ENCODE measurements at places on chromosomes 16 and 17.

DNA sequence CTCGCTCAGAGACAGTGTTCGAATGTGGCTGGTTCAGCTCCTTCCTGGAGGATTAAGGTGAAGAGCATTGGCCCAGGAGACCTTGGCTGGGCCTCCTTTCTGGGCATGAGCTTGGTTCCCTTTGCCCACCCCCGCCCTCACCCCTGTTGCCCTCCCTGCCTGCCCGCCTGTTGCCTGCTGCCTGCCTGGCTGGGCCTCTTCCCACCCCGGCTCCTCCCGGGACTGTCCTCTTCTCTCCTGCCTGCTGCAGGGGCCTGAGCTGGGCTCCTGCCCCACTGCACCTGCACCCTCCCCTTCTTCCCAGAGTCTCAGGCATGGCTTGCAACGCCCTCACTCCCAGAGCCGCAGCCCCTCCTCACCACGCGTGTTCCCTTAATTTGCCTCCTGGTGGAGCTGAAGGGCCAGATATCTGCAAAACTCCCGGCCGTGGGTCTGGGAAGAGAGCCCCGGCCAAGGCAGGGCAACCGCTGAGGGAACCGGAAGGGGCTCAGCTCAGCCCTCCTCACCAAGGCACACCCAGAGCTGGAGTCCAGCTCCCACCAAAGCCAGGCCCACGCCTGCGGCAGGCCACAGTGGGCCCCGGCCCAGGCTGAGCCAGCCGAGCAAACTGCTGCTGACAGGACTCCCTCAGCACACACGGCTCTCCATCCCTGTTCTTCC lies 31.2 kb downstream of the MNT start:
- DNase-seq = no peak

DNA sequence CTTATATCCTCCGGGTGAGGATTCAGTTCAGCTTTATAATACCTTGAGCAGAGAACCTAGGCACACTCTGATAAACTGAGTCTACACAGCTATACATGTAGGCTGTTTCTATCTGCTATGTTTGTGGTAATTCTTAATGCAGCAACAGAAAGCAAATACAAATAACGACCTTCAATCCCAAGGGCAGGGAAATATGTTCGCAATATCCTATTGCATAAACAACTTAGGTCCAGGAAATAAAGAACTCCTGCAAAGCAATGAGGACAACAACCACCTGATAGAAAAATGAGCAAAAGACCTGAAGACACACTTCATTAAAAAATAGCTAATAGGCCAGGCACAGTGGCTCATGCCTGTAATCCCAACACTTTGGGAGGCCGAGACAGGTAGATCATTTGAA lies 213.3 kb downstream of the CPPED1 start:
- no peak for DNase-seq

- DNase-seq = no peak
These were observed 195.4 kb downstream of the KATNIP start for GRCh38 chr16:27745348-27745747.

DNA sequence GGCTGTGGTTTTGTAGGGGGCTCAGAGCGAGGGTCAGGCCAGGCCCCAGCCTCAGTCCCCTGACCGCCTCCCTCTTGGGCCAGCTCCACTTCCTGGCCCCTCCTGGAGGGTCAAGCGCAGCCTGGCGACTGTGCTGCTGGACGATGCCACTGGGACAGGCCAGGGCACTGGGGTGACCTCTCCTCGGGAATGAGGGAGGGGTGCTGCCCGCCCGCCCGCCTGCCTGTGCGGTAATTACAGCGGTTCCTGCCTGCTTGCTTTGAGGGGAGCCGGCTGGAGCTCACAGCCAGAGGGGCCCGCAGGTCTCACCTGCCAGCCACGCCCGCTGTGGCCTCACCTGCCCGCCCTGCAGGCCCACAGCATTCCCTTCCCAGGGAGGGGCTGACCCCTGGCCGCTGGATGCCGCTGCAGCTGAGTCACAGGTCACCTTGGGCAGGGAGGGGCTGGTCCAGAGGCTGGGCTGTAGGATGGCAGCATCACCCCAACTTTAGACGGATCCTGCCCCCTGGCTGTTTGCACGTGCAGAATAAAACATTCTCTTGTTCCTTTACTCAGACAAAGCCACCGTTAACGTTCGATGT lies 76.7 kb upstream of the CBX4 start:
- DNase-seq = no peak

DNA sequence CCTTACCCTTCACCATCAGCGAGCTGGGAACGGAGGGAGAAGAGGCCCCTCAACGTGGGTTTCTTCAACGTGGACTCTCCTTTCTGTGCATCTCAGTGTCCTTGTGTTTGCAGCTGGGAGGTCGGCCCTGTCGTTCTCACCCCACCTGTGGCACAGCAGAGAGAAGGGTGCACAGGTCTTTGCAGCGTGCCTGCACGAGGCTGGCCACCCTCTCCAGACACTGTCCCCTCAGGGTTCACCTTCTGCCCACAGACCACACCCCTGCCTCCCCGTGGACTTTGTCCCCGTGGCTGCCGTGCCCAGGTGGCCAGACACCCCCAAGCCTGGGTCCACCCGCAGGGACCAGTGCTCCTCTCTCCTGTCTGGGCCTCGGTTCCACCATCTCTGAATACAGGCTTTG lies 7.3 kb upstream of the WDR45B start:
- no peak for DNase-seq

- no peak for DNase-seq
These were observed 750 bp upstream of the ALDOC start for GRCh38 chr17:28577466-28577824.

DNA sequence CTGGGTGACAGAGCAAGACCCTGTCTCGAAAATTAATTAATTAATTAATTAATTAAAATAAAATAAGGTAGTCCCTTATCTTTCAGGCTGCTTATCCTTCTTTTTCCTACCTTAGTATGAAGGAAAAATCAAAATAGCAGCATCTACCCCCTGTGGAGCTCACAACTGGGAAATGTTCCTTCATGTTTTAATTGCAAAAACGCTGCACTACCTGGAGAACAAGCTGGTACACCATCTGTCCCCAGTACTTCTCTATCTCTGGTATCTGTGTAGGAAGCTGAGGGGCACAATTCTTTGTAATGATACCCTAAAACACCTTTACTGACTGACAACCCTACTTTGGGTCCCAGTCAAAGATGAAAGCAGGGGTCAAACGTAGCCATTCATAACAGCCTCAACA lies 55.1 kb upstream of the MNT start:
- DNase-seq = no peak

DNA sequence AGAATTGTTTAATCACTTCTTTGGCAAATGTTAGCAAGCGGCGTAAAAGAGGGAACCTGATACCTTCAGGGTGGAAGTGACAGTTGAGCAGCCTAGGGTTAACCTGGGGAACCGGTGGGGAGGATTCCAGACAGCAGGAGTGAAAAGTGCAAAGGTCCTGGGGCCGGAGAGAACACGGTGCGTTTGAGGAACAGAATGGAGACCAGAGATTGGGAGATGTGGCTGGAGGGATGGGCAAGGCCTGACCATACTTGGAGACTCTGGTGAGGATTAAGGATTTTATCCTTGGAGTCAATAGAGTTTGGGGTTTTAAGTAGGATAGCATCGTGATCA lies 2.3 kb upstream of the ZNF500 start:
- DNase-seq = no peak

DNA sequence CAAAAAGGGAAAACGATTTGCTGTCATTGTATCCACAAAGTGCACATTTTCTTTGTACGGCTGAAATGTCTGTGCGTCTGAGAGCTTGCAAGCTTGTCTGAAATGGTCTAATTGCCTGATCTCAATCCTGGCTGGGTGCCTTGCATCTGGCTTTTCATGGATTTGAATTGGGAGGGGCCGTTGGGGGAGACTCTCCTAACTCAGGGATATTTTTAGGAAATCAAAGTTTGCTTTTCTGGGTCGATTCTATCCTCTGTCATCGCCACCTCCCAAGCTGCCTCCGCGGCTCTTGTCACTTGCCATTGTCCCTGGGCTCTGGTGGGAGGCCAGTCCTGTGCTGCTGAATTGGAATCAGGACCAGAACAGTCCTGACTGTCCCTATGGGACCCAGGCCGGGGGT lies 33.3 kb upstream of the MGAT5B start:
- DNase-seq = no peak

GRCh38 chr16:63629272-63629671 lies 1492.6 kb downstream of the CDH11 start:
- DNase-seq = no peak

DNA sequence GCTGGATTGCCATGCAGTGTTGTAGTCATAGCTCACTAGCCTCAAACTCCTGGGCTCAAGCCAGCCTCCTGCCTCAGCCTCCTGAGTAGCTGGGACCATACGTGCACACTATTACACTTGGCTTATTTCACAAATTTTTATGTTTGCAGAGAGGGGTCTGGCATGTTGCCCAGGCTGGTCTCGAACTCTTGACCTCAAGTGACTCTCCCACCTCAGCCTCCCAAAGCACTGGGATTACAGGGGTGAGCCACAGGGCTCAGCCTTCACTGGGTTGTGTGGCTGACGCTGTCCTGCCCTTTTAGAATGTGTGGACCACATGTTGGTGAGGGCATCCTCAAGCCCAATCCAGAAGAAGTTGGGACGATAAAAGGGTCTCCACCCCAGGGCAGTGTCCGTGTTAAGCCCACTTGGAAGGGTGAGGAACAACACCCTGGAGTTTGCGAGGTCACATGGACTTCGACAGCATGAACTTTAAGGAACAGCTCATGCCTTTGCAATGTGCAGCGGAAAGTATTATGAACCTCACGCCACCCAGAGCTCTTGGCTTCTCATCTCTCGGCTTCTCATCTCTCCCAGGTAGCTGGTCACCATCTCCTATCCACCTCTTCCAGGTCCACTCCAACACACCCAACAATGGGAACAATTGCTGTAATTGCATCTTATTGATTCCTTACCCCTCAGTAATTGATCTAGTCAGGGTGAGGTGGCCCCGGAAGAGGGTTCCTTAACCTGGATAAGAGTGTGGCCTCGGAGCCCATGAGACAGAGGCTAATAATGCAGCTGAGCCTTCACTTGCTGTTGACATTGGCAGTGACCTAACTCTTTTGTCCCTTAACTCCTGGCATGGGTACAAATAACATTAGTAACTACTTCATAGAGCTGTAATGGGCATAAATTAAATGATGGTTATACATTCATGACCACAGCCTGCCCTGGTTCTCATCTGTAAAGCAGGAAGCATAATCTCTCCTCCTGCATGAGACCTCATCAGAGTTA lies 6.7 kb downstream of the FOXL1 start:
- no peak for DNase-seq

DNA sequence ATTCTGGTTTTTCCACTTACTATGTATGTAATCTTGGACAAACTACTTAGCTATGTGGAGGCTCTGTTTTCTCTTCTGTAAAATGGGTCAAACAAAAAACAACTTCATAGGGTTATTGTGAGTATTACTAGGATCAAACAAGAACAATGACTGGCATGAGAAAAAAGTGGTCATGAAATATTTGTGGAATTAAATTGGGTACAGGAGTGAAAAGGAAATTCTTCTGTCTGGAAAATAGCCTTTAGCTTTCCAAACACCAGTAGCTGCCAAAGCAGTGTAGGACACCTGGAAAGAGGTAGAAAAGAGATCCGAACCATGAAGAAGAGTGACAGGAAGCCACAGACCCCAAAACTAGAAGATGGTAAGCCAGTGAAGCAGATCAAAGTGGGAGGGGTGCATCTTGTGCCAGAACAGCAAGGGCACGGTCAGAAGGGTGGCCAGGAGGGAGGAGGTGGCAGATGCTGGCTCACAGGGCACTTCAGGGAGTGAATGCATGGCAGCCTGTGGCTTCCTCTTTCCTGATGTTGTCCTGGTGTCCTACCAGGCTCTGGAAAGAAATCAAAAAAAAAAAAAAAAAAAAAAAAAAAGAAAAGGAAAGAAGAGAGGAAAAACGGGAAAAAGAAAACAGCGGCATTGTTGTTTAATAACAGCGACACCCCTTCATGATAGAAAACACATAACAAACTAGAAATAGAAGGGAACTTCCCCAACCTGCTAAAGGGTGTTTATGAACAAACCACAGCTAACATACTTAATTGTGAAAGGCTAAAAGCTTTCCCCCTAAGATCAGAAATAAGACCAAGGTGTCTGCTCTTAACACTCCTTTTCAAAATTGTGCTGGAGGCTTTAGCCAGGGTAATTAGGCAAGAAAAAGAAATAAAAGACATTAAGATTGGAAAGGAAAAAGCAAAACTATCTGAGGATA lies 67.9 kb downstream of the PCTP start:
- DNase-seq = no peak

- no peak for DNase-seq
These were observed 19.1 kb downstream of the NPTX1 start for GRCh38 chr17:80457236-80457856.

DNA sequence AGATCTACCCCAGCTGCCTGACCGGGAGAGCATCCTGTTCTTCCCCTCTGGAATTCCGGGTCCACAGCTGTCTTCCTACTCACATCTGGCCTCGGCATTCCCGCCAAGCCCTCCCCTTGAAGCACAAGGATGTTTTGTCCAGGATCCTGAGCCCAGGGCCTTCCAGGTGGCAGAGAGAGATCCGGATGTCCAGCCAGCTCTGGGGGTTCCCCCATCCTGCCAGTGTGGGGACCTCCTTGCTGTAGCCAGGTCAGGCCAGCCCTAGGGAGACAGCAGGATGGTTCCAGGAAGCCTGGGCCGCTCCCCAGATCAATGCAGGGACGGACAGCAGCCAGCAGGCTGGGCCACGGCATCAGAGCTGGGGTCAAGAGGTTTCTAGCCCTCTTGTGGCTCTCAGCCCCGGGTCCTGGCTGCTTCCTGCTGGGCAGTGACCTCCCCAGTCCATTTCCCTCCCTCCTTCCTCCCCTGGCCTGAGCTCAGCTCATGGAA lies 55.3 kb downstream of the SOCS3 start:
- no peak for DNase-seq

DNA sequence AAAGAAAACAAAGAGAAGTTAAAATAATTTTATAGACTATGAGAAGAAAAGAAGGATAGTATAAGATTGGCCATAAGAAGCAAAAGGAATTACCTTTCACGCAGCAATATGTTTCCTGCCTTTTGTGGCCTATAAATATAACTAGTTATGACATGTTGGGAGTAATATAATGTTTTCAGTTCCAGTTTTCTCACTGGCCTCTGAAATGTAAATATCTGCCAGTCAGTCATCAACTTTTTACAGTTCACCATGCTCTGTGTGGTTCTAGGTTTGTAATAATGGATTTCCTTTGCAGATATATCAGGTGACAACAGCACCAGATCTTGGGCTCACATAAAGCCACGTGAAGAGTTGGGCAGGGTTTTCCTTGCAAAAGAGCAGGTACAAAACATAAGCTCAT lies 94.3 kb downstream of the ABCA8 start:
- DNase-seq = no peak

DNA sequence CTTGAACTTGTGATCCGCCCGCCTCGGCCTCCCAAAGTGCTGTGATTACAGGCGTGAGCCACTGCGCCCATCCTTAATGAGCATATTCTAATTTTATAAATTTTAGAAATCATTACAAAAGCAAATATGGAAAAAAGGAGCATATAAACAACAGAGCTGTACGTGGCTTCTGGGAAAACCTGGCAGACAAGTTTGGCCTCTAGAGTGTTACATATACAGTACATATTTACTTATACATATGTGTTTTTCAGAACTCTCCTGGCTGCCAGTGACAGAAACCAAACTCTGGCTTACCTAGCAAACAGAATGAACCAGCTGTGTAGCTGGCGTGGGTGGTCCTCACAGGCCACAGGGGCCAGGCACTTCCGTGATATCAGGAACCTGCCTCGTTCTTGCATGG lies 10.1 kb downstream of the DRC3 start:
- no peak for DNase-seq

- DNase-seq = no peak
These were observed 438.0 kb upstream of the CDH11 start for GRCh38 chr16:65559846-65560245.

Data from AG04450 (cell line).